ENCODE measurements at places on chromosomes 1 and 21.

- no peak for DNase-seq
These were observed 248.4 kb upstream of the LRRC7 start for GRCh38 chr1:69319287-69319686.

- no peak for DNase-seq
These were observed 21.0 kb downstream of the NFYC start for GRCh38 chr1:40712405-40712944.

DNA sequence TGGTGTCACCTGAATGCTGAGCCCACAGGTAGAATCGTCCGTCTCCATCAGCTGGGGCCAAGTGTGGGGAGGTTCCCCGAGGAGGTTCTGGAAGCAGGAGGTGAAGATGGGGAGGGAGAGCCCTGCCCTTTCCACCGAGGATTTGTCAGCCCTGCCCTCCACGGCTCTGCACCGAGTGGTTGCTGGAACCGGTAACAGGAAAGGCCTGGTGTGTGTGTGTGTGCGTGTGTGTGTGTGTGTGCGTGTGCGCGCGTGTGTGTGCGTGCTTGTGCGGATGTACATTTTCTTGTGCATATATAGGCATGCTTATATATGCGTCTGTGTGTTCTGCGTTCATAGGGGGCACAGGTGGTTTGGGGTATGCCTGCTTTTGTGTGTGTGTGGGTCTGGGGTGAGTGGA, 3.5 kb downstream of the NBL1 start:
- no peak for DNase-seq

GRCh38 chr1:84301785-84302385, 377 bp downstream of the SAMD13 start:
- no peak for DNase-seq

All from NCI-H1092 (cell line).